ENCODE measurements at places on chromosomes 3 and 15.

GRCh38 chr3:55555873-55556618 is 68.9 kb upstream of the WNT5A start:
- no peak for DNase-seq

- no peak for DNase-seq
Observed at GRCh38 chr3:62755285-62755684, 119.9 kb downstream of the CADPS start.

- no peak for DNase-seq
Observed at GRCh38 chr3:122581622-122582021, 4.2 kb downstream of the PARP15 start.

DNA sequence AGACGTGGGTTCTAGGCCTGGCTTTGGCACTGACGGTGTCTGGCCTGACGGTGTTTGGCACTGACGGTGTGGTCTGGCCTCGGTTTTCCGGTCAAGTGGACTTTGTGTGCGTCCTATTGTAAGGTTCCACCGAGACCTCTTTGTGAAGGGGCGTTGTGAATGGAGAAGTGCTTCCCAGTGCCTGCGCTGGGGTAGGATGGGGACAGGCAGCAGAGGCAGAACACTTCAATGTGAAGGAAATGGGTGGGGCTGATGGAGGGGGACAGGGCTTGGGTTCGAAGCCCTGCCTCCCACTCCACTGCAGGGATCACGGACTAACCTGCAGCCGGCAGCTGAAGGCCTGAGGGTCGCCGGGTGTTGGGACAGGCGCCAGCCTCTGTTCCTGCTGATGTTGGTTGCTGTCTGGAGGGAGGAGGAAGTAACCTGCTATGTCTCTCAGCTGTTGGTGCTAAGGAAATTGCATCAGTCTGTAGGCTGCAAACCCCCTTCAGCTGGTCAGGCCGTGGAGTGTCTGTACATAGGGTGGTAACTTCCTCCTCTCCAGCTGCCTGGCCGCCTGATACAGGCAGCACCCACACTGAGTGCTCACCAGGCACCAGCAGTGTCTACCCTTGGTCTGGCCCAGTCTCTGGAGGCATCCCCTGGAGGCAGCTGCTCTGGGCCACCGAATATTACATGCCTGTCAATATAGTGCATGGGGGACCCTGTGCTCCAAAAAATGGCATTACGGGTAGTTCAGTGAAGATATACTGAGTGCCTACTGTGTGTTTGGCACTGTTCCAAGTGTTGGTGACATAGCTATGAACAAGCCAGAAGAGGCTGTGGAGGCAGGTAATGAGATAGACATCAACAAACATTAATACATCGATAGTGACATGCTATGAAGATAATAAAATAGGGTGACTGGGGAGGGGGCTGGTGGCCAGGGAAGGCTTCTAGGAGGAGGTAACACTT is 1.1 kb downstream of the TM6SF1 start:
- DNase-seq: peak; percentile 52

GRCh38 chr15:67048281-67049279 is 16.8 kb upstream of the SMAD3 start:
- DNase-seq: no peak

DNA sequence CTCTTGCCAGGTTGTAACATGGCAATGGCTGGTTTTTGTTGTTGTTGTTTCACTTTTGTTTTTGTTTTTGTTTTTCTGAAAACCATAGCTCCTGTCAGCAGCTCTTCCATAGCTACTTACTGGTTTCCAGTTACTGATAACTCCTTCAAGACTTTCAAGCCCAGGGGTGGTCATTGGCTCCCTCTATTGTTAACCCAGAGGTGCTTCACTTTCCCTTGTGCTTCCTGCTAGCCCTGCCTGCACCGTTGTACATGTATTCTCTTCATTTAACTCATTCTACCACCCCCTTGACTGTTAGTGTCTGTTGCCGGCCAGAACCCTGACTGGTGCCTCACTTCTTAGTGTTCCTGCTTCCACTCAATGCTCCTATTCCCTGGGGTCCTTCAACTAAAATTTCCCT is 4.2 kb upstream of the TRAT1 start:
- DNase-seq: peak; percentile 83

- DNase-seq: no peak
Observed at GRCh38 chr15:33608714-33609113, 297.9 kb downstream of the RYR3 start.

GRCh38 chr3:73299184-73299691 is 237.8 kb downstream of the EBLN2 start:
- DNase-seq: no peak

GRCh38 chr3:193564012-193564411 is 9.3 kb upstream of the ATP13A4 start:
- DNase-seq: no peak

- DNase-seq: no peak
Observed at GRCh38 chr3:69294014-69294766, 91.7 kb downstream of the FRMD4B start.

GRCh38 chr3:109806929-109807328 is 469.6 kb upstream of the DPPA4 start:
- peak; percentile 91 for DNase-seq

- no peak for DNase-seq
Observed at GRCh38 chr3:76756577-76756976, 283.3 kb upstream of the ROBO2 start.

DNA sequence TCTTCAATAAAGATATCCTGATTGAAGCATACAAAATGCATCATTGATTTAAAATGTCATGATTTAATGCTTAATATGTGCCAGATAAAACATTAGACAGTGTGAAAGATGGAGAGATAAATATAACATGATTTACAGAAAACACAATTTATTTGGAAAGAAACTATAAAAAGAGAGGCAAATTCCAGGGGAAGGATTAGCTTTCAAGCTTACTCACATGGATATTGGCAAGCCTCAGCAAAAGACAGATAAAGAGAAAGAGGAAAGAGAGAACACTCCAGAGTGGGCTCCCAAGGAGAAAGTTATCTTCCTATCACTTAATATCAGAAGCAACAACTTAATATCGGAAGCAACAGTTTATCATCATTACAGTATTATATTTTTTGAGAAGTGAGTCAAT is 1036.5 kb downstream of the SQOR start:
- DNase-seq: no peak

- DNase-seq: no peak
Observed at GRCh38 chr3:57152151-57153143, 12.7 kb downstream of the IL17RD start.

- no peak for DNase-seq
Observed at GRCh38 chr3:117763561-117763960, 1054.0 kb downstream of the TUSC7 start.

DNA sequence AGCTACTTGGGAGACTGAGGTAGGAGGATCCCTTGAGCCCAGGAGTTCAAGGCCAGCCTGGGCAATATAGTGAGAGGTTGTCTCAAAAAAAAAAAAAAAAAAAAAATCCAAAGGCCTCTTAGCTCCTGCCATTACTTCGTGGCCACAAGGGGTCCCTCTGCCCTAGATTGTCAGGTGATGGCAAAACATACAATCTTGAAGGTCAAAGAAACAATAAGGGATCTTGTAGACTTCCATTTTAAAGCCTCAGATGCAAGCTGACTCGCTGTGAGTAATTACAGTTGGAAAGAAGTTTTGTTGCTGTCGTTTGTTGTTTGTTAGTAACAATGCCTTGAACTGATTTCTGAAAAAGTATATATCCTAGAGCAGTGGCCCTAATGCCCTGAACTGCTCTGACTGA is 55.9 kb upstream of the PLCL2 start:
- DNase-seq: peak; percentile 47

- no peak for DNase-seq
Observed at GRCh38 chr3:183810643-183811594, 14.5 kb downstream of the MAP6D1 start.

- DNase-seq: no peak
Observed at GRCh38 chr15:79370716-79371115, 59.8 kb downstream of the TMED3 start.

DNA sequence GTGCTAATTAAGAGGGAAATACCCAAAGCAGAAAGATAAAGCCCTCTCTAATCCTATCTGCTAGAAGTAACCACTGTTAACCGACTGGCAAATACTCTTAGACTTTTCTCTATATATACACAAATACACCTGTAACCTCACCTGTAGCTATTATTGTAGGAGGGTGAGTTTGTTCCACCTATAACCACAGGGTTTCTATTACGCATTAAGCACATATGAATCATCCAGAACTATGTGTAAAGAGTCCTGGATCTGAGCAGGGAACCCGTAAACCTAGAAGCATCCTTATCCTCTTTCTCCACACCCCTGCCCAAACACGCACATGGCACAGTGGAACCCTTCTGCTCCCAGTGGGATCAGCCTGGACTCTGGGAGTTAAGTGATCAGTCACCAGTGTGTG is 172.8 kb upstream of the C2CD4B start:
- no peak for DNase-seq

DNA sequence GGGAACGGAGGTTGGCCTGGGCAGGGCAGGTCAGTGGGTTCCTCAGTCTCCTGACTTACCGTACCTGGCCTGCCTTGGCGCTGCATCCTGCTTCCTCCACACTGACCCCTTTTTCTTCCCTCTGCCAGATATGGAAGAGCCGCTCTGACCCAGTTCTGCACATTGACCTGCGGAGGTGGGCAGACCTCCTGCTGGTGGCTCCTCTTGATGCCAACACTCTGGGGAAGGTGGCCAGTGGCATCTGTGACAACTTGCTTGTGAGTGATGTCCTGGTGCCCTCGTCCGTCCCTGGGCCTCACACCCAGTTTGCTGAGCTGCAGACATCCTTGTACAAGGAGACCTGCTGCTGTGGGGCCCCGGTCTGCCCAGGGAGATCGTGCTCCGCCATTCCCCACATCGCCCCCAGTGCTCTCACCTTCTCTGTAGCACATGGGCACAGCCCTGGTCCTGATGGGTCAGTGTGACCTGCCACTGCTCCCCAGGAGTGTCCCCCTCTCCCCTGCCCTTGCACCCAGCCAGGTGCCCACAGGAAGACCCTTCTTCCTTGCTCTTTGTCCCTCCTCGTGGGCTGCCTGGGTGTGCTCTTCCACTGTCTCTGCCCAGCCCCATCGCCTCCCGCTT is 21.0 kb downstream of the PPCDC start:
- DNase-seq: no peak

DNA sequence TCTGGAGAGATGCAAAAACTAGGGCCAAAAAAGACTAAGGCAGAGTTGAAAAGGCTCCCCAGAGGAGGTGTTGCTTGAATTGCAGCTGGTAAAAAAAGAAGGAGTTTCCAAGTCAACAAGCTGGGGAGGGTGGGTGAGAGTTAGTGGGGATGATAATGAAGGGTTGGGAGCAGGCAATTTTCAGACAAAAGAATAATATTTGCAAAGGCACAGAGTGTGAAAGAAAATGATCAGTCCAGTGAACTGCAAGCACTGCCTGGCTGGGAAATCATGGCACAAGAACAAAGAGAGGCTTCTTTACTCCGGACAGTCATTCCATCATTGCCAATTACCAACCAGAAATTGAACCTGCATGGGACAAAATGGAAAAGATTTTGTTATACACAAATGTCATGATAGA is 42.2 kb downstream of the C3orf85 start:
- DNase-seq: no peak

GRCh38 chr3:188962253-188963247 is 209.2 kb upstream of the TPRG1 start:
- DNase-seq: no peak

GRCh38 chr3:41224120-41224806 is 25.0 kb downstream of the CTNNB1 start:
- DNase-seq: no peak

DNA sequence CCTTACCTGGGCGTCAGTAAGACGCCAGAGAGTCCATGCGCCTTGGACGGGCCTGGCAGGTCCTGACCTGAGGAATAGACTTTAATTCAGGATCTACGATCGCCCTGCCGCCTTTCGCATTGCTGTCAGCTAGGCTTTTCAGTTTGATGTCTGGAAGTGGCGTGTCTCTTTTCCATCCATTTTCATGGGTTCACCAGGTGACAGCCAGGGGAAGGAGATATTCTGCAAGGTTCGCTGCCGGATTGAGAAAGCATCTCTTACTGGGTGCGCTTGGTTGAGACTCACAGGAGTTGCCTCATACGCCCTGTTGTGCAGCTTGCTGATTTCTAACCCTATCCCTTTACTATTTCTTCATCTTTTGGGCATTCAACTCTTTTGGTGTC is 7.4 kb downstream of the EPHA3 start:
- no peak for DNase-seq

DNA sequence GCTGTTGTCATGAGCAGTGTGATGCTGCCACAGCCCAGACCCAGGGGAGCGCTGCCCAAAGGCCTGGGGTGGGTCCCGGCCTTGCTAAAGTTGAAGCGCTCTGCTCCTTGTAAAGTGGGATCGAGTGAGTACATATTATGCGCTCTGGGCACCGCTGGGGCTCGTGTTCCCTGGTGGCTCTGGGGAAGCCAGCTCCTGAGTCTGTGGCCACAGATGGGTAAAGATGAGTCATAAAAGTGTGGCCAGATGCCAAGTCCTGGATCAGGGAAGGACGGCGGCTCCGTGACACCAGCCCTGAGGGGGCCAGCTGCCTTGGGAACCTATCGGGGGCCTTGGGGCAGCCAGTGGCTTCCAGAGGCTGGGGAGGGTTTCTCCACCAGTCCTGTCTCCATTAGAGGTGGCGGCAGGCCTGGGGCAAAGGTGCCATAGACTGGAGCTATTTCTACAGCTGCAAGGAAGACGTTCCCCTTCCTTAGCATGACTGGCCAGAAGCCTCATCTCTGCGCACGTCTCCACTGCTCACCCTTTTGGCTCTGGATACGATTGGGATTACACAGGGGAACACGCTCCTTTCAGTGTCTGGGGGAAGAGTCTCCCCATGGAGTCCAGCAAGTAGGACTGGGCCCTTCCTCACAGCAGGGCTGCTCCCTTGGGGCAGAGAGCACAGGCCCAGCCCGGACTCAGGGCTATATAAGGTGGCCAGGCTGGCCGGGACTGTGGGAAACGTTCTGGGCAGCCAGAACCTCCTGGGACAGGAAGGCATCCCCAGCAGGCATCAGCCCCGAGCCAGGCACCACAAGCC is 1.2 kb upstream of the ITIH4 start:
- no peak for DNase-seq

DNA sequence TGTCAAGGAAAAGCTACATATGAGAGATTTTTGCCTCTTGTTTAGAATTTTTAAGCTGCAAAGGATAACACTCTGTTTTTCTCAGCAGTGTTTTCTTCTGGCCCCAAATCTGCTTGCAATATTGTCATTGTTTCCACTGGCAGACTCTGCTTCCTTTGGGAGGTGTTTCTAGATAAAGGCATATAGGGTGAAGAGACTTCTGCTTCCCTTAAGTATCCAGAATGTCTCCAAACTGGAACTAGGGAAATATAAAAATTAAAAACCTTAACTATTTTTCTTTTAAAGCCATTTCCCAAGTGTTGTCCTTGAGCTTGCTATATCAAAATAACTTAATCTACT is 225.8 kb downstream of the CGGBP1 start:
- no peak for DNase-seq
